ENCODE measurements at places on chromosomes 3 and 15. TPM values are rescaled to one million over a fixed set of nuclear protein-coding genes. Genes with fewer than 3 reads are reported as not detected.

IL5RA gene
- total RNA-seq = under 0.01 TPM

THPO gene
- 0.41 TPM for total RNA-seq

RBP2 gene
- not detected for total RNA-seq

ANKUB1 gene
- total RNA-seq = 0.41 TPM

CTXND1 gene
- total RNA-seq = 0.41 TPM

Measured in frontal cortex (tissue), 4 donors.